Activated naive CD4-positive, alpha-beta T cell treated with Interleukin-2 at 50 U/mL for 16 hours (primary cell): ENCODE measurements at places on chromosomes 1 and 21.

DNA sequence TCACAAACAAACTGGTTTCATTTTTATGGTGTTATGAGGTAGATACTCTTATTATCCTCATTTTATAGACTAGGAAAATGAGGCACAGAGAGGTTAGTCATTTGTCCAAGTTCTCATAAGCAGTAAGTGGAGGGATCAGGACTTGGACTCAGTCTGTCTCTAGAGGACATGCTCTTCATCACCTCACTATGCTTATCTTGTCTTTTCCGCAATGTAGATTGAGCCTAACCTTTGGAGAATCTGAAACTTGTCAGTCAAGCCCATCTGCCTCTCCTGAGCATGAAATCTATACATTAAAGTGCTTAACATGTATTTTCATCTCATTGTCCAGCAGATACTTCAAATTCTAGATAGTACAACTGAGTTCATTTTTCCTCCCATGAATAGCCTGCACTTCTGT, 11.8 kb upstream of the CDC14A start:
- DNase-seq = no peak

- DNase-seq = no peak
These were observed 54.7 kb upstream of the MAN1A2 start for GRCh38 chr1:117312453-117313138.

DNA sequence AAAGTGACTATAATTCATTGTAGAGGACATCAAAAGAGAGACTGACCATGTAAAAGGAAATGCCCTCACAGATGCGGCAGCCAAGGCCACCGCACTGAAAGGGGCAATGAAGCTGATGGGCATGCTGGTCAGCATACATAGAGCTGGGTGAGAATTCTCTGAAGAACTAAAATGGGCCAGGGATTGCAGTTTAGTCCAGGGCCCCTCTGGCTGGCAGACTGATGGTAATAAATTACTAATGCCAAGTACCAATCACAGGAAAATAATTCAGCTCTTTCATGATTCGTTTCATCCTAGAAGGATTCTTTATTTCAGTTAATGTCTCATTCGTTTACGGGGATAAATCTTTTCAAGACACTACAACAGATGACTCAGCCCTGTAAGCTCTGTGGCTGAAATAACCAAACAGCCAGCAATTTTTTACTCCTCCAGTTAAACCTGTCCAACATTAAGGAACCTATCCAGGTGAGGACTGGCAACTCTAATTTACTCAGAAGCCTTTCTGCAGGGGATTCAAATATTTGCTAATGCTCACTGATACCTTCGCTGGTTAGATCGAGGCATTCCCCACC, 56.9 kb upstream of the MAP1LC3C start:
- DNase-seq = no peak

DNA sequence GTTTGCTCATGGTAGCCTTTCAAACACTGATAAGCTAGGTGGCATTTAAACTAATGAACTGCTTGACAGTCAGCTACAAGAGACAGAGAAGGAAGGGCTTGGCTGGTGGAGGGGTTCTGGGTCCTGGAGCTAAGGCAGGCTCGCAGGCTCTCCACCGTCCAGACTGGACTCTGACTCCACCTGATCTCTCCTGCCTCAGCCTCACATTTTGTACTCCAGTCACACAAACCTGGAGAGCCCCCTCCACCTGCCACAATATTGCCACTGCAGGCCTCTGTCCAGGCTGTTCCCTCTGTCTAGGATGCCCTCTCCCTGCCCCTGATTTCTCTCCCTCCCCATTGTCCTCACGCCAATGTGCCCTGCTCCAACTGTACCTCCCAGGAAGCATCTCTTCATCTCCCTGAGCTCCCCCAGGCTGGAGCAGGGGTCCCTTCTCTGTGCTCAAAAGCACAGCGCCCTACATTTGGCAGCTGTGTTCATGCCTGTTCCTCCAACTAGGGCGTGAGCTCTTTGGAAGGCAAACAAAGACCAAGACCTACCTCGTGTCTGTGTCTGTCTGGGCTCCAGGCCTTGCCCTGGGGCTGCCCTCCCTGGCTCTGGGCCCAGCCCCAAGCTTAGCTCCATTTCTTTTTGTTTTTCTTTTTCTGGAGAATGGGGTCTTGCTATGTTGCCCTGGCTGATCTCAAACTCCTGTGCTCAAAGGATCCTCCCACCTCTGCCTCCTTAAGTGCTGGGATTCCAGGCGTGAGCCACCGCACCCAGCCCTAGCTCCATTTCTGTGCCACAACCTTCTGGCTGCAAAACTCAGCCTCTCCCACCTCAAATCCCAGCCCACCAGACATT, 2.9 kb downstream of the TIE1 start:
- no peak for DNase-seq

DNA sequence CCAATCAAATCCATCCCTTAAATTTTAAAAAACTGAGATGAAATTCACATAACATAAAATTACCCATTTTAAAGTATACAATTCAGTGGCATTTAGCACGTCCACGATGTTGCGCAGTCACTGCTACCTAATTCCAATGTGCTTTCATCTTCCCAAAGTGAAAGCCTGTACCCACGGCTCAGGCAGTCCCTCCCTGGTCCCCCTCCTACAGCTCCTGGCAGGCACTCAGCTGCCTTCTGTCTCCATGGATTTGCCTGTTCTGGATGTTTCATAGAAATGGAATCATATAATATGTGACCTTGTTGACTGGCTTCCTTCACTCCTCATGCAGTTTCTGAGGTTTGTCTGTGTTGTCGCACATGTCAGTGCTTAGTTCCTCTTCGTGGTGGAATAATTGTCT, 386.3 kb downstream of the CAMTA1 start:
- DNase-seq = no peak

GRCh38 chr1:1004780-1005697, 5.1 kb upstream of the HES4 start:
- DNase-seq = no peak

GRCh38 chr1:21874778-21875547, 62.1 kb downstream of the HSPG2 start:
- no peak for DNase-seq

GRCh38 chr1:213820362-213821149, 167.2 kb upstream of the PROX1 start:
- DNase-seq = no peak

- no peak for DNase-seq
These were observed 33.2 kb downstream of the RHOU start for GRCh38 chr1:228768355-228769000.

GRCh38 chr1:39501666-39502065, 10.2 kb downstream of the BMP8A start:
- DNase-seq = no peak

- DNase-seq = no peak
These were observed 654.1 kb downstream of the PTPRC start for GRCh38 chr1:199292896-199293295.

- DNase-seq = peak; percentile 87
These were observed 9.0 kb downstream of the IGSF9 start for GRCh38 chr1:159936273-159936904.

DNA sequence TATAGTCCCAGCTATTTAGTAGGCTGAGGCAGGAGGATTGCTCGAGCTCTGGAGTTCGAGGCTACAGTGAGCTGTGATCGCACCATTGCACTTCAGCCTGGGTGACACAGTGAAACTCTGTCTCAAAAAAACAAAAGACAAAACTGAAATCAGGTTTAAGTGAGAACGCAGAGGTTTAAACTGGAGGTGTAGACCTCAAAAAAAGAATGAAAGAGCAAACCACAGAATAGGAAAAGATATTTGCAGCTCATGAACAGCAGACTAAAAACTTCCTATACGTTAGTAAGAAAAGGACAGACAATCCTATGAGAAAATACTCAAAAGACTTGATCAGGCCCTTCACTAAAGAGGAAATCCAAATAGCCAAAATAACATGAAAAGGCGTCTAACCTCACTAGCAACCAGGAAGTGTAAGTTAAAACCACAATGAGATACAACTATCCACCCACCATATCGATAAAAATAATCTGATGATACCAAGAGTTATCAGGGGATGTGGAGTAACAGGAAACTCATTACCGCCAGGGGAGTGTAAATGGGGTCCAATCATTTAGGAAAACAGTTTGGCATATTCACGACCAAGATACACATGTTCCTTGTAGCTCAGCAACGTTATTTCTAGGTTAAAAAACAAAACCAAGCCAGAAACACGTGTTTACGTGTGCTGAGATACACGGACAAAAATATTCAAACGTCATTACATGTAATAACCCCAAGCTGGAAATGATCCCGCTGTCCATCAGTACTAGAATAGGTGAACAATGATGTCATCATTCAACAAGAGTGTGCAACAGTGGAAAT, 9.8 kb downstream of the TNFRSF9 start:
- DNase-seq = peak; percentile 40

GRCh38 chr1:154955039-154955717, 721 bp downstream of the PBXIP1 start:
- peak; percentile 85 for DNase-seq

DNA sequence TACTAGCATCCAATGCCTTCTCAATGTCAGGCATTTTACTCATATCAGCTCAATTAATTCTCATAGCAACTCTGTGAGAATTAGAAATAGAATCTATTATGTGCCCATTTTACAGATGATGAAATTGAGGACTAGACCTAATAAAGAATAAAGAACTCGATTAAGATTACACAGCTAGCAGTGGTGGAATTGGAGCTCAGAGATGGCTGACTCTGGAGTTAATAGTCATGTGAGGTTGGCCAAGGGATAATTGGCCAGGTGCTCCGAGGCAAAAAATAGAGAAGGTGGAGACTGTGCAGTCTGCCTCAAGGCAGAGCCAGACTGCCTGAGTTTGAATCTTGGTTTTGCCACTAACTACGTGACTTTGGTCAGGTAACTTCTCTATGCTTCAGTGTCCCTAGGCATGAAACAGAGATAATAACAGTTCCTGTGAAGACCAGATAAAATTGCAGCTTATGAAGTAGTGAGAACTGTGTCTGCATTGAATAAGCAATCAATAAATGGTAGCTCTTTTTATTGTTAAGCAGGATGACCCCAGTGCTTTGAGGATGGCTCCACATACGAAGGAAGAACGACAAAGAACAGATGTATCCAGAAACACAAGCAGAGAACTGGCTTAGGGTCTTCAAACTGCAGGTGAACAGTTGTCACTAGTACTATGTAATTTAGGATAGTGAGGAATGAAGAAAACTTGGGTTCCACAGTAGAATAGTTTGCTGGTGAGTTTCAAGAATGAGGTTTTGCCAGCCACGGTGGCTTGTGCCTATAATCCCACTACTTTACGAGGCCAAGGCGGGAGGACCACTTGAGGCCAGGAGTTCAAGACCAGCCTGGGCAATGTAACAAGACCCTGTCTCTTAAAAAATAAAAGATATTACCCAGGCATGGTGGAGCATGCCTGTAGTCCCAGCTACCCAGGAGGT, 6.9 kb upstream of the CCSAP start:
- DNase-seq = no peak

GRCh38 chr1:180482425-180483275, 19.7 kb downstream of the ACBD6 start:
- DNase-seq = no peak

DNA sequence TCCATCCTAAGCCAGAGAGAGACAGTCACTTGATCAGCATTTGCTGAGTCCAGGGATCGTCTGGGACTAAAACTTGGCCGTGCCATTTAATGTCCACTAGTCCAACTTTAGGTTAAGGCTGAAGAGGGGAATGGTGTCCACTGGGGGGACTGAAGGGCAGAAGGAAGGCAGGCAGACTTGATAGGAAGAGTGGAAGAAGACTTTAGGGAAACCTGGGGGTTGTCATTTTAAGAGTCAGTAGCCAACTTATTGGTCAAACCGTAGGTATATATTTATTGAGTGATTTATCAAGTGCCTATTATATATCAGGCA, 1.3 kb upstream of the LMOD1 start:
- no peak for DNase-seq

- DNase-seq = no peak
These were observed 22.8 kb upstream of the RNU1-4 start for GRCh38 chr1:16717336-16718098.

DNA sequence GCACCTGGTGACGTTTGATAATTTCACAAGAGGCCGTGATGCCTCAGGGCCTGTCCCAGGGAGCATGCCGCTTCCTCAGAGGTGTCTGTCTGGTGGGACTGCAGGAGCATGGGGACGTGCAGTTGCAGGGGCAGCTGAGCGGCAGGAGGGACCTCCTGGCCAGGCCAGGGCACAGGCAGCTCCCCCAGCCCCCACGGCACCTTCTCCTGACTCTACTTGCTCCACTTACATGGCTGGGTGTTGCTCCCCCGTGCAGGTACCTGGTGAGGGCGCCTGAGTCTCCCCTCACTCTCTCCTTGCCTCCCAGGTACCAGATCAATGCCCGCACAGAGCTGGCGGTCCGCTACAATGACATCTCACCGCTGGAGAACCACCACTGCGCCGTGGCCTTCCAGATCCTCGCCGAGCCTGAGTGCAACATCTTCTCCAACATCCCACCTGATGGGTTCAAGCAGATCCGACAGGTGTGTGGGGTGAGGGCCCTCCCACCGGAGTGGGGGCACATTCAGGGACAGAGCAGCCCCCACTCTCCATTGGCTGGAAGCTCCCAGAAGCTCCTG, 108.4 kb downstream of the PDE9A start:
- DNase-seq = no peak

DNA sequence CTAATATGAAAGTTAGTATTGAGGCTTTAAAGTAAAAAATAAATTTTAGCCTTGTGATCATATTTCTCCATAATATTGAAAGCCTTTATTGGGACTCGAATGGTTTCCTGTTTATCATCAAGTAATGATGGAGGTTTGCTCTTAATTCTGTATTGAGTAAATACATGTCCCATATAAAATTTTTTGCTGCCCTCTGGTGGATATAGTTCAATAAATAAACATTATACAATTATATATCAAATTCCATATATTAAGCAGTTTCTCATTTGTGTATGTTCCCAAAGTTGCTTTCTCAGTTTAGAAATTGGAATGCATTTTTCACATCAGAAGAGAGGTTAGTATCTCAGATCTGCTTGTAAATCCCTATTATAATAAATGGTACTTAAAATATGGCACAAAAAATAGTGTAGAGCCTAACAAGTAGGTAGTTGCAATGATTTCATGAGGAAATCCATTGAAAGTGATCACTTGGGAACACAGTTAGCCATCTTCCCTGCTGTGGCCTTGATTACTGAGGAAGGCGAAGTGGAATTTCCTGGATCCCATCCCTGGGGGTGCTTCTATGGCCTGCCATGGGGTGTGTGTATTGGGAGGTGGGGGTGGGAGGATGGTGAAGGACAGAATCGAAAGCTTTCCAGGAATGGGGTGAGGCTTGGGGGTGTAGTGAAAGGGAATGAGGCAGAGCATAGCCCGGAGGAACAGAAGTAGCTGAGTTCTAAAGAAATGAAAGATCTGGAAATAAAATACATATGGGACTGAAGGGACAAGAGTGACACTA, 84.1 kb upstream of the C21orf91 start:
- DNase-seq = no peak

- DNase-seq = no peak
These were observed 254.0 kb upstream of the RUNX1 start for GRCh38 chr21:35303085-35303484.

DNA sequence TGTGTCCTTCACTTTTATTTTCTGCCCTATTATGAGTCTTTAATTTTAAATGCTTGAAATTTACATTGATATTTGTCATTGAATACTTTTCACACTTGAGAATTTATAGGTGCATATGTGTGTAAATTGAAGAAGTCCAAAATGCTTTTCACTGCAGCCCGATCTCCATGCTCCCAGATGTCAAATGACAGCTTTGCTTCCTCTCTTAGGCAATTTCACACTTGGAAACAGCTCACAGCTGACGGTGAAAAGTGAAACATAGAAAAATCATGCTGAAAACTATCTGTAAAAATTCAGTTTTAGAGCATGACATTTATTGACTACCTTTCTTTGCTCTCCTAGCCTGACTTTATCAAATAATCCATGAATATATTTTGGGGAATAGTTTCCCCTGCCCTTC, 196.0 kb downstream of the RPS6KC1 start:
- no peak for DNase-seq
